Activated CD4-positive, alpha-beta T cell treated with anti-CD3 and anti-CD28 coated beads for 48 hours (primary cell): ENCODE measurements at places on chromosomes 11 and 22.

DNA sequence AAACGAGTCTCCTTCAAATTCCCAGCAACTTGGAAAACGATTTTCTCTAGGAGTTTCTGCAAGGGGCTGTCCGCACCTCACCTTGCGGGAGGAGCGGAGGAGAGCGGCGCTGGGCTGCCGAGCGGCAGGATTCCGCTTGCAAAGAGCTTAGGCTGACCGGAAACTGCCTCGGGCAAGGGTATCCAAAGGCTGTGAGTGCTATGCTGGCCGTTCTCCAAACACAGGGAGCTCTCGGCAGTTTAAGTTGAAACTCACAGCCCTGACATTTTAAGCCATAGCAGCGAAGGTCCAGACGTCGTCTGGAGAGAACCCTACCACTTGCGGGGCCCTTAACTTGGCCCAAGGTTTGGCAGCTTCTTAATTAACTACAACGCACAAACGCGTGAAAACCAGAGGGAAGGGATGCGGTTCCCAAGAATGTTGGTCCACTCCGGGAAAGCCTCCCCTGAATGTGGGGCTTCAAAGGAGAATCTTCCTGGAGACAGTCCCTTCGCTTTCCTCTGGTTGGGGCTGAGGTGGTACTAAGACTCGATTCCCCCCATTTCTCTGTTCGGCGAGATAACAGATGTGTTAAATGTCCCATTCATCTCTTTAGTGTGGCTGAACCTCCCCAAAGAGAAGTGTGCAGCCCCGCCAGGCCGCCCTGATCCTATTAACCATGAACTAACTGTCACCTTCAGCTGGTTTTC is 1.1 kb upstream of the DBX1 start:
- no peak for DNase-seq

- no peak for DNase-seq
Observed at GRCh38 chr11:60396799-60397198, 540 bp downstream of the MS4A14 start.

DNA sequence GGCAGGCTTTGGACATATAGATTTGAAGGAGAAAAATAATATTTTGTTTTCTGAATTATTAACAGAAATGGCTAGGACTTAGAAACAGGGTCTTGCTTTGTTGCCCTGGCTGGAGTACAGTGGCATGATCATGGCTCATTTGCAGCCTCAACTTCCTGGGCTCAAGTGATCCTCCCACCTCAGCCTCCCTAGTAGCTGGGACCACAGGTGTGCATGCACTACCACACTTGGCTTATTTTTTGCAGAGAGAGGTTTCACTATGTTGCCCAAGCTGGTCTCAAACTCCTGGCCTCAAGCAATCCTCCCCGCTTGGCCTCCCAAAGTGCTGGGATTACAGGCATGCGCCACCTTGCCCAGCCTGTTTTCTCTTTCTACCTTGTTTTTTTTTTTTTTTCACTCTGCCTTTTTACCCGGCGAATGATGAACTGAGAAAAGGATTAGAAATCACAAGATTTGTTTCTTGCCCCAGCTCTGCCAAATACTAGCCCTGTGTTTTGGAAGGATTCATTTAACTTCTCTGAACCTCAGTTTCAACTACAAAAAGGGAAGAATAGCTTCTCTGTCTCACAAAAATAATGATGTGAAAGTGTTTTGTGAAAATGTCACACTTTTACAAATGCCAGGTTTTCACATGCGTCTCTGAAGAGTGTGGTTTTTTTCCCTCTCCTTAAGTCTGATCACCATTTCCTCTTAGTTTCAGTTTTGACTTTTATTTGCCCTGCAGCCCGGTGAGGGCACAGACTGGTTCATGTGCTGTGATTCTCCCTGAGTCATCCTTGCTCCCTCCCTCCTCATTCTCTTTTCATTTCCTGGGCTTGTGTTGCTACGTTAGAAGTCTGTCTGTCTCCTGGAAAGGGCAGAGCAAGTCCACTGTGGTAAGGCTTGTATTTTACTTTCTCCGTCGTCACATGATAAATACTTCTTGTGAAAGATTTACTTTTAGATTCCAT is 67.7 kb downstream of the BCL2L13 start:
- peak; percentile 64 for DNase-seq

DNA sequence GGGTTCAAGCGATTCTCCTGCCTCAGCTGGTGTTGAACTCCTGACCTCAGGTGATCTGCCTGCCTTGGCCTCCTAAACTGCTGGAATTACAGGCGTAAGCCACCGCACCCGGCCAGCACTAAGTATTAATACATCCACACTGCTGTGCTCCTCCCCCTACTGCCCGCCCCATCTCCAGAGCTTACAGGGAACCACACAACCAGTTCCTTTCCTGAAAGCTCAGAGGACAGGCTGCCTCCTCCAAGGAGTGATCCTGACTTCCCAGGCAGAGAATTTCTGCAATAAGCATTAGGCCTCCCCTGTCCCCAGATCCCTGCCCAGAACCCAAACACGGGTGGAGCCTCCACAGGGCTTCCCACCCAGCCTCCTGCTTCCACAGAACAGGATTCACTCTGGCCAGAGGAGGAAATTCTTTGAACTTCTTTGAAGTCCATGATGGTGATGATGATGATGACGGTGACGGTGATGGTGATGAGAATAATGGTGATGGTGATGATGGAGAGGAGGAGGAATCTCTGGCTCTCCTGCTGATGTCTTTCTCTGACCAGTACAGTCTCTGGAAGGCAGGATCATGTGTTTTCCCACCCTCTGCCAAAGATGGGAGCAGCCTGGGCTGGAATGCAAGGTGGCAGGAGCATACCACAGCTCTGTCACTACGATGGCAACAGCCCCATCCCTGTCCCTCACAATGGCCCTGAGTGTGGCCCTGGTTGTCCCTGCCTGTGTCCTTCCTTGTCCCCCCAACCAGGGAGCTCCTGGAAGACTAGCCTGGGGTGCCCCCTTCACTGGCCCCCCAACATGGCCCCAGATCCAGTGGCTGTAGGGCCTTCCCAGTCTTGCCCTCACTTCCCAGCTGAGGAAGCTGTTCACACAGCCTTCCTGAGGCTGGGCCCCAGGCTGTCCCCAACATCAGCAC is 33.5 kb upstream of the CSNK1E start:
- no peak for DNase-seq

DNA sequence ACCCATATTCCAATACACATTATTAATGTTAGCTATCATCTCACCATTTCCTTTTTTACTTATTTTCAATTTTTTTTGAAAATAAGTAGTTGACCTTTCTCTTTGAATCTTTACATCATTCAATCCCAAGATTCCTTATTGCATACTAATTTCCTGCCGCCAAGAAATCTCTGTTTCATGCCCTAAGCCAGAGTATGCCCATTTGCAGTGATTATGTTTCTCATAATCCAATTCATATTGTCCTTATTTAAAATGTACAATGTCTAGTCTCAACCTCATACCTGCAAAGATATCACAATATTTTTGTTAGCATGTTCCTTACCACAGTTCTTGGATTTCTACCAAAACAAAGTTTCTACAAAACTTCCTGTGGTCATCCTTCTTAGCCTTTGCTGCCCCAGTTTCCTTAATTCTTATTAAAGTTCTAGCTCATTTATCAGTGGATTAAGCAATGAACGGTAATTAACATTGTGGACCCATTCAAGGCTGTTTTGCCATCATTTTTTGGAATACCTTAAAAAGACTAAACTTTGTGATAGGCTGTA is 75.3 kb downstream of the CD44 start:
- no peak for DNase-seq

DNA sequence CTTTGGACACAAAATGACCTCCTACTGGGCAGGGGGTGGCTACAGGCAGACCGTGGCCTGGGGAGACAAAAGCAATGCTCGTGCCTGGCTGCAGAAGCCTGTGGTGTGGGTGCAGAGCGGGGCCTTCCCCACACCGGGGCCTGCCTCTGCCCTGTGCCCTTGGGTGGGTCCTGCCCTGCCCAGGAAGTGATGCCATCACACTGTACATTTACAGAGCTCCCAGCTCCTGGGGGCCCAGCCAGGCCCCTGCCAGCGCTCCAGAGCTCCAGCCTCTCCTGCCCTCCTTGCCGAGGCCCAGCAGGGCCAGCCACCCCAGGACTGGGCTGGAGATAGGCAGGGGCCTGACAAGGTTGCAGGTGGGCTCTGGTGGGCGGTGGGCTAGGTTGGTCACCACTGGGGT is 40.1 kb downstream of the MUC5B start:
- peak; percentile 17 for DNase-seq
